Activated CD8-positive, alpha-beta memory T cell treated with anti-CD3 and anti-CD28 coated beads, Interleukin-2, amount 50 U/mL, for 4 hours (primary cell): ENCODE measurements at places on chromosomes 7 and 10.

- no peak for DNase-seq
Measured at GRCh38 chr10:57769298-57769697, 498.4 kb downstream of the IPMK start.

GRCh38 chr7:104956753-104957450 is 57.1 kb upstream of the KMT2E start:
- no peak for DNase-seq

DNA sequence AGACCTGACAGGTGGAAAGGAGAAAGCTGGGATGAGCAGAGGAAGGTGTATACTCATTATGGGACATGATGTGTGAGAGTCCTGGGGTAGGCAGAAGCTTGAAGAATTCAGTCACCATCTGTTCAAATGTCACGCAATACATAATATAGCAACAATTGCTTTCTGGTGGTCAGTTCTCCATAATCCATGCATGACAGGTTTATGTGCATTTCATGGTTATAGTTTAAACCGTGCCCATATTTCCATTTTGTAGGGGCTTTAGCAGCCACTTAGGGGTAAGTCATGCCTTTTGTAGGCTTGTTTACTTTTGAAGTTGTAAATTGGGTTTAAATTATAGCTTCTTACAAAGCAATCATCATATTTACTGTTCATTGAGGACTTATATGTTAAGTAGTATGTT is 158.8 kb downstream of the NXPH1 start:
- DNase-seq: no peak

GRCh38 chr10:7318836-7319235 is 92.0 kb downstream of the SFMBT2 start:
- DNase-seq: no peak

- DNase-seq: no peak
Measured at GRCh38 chr7:128757203-128757602, 18.0 kb downstream of the CALU start.

- no peak for DNase-seq
Measured at GRCh38 chr7:1942941-1943289, 272.8 kb downstream of the ELFN1 start.

- no peak for DNase-seq
Measured at GRCh38 chr10:132951926-132952325, 9.6 kb upstream of the CFAP46 start.

GRCh38 chr7:99615989-99616358 is 772 bp upstream of the ZSCAN25 start:
- no peak for DNase-seq

GRCh38 chr10:90787393-90788198 is 70.2 kb downstream of the HTR7 start:
- DNase-seq: no peak

DNA sequence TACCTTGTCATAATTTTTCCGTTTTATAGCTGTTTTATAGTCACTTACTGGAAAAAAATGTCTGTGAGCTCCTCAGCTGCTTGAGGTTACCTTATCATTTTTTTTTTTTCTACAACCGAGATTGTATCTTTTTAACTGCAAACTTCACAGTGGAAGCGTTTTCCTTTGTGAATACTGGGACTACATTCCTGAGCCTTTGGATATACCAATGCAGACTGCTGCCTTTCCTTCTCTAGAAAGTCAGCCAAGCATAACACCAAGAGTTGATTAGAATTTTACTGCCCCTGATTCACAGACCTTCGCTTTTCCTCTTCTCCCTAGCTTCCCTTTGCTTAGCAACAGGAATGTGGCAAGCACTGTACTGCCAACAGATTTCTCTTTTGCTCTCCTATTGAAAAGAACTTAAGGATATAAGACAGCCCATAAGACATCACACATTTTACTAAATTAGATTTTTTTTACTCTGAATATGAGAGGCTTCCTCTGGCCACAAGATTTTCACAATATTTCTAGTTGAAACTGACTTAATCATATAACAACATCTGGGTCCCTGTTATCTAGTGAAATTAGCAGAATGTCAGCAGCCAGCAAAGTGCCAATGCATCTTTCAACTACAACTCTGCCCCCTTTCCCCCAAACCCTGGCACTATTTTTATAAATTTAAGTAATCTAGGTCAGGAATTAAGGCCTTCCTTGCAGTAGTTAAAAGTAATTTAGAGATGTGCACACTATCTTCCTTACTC is 170.6 kb downstream of the PRKG1 start:
- DNase-seq: no peak

GRCh38 chr10:14084875-14085274 is 245.8 kb downstream of the FRMD4A start:
- DNase-seq: no peak

- no peak for DNase-seq
Measured at GRCh38 chr7:143447466-143447865, 4.2 kb downstream of the TAS2R60 start.

DNA sequence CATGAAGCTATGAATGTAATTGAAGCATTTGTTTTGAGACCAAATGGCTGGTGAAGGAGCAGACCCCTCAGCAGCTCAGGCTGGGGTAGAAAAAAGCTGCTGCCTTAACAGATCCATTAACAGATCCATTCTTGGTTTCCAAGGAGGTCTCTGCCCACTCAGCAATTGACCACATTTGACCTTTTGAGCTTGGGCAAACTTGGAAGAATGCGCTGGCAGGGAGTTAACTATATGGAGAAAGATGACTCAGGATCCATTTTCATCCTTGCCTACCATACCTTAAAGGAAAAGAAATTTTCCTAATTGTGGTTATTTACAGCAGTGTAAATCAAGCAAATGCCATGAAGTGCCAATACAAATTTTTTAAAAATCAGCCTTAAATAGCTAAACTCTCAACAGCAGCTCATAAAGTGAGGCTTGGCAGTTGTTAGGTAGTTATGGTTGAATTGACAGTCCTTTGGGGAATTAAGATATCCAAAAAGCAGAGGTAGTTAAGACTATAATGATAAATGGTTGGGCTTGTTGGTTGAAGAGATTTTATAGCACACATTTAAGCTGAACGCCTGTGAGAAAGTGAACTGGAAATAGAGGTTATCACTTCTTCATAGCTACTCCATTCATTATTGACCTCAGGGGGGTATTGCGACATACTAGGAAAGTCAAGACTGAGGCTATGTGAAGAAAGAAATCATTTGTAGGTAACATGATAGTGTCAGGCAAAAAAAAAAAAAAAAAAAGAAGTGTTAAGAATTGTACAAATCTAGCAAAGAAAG is 83.9 kb downstream of the MKX start:
- DNase-seq: no peak

GRCh38 chr7:4792537-4793126 is 17.2 kb downstream of the AP5Z1 start:
- peak; percentile 32 for DNase-seq

GRCh38 chr10:32167450-32167849 is 111.2 kb upstream of the KIF5B start:
- no peak for DNase-seq

DNA sequence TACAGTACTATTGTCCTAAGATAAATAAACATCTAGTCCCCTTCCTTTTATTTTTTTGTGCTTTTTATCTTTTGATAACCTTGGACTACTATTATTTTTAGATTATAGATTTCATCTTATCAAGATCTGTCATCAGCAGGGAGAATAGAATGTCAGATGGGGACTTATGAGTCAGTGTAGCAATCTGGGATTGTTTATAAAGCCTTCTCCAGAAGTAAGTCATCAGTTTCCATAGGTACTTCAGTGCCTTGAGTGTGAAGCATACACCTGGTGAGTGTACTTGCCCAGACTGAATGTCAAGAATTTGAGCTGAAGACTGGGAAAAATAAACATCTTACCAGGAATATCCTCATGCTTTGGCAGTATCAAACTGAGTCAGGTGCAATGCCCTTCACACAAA is 2.1 kb downstream of the CASD1 start:
- DNase-seq: no peak
